ENCODE measurements at places on chromosomes 1 and 21.

GRCh38 chr1:201689647-201690046 lies 139.3 kb upstream of the IPO9 start:
- no peak for DNase-seq

GRCh38 chr21:45615145-45615711 lies 28.3 kb upstream of the PCBP3 start:
- DNase-seq = peak; percentile 83

- peak; percentile 81 for DNase-seq
These were observed at the start of gene COL6A2 for GRCh38 chr21:46097336-46098293. Gene COL6A2, plus strand, starts transcription at chr21:46098112.

GRCh38 chr1:153577138-153577537 lies 11.5 kb upstream of the S100A2 start:
- no peak for DNase-seq

- peak; percentile 93 for DNase-seq
These were observed at the start of gene SH2D2A for GRCh38 chr1:156816561-156817328. Gene SH2D2A, minus strand, starts transcription at chr1:156816848. Its CDS starts 140 bp downstream, at chr1:156816708.

GRCh38 chr1:218701131-218701530 lies 356.0 kb downstream of the TGFB2 start:
- no peak for DNase-seq

- no peak for DNase-seq
These were observed 43.0 kb downstream of the SPATA17 start for GRCh38 chr1:217674028-217674729.

GRCh38 chr1:71030026-71030425 lies 17.6 kb downstream of the PTGER3 start:
- DNase-seq = no peak

DNA sequence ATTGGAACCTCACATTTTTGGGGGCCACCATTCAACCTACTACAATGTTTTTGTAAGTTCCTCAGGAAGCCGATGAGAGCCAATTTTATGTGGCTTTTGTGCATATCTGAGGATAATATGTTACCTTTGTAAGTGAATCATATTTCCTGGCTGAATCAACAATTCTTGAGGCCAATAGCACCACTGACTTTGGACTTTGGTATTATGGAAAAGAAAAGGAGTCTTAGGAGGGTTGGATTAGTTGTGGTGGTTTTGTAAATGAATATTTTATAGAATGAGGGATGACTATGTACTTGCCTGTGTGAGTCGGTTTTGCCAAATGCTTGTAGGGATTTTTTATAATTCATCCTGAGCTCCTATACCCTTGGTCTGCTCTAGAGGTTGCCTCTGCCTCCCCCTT lies 181.5 kb upstream of the HMGB4 start:
- no peak for DNase-seq

DNA sequence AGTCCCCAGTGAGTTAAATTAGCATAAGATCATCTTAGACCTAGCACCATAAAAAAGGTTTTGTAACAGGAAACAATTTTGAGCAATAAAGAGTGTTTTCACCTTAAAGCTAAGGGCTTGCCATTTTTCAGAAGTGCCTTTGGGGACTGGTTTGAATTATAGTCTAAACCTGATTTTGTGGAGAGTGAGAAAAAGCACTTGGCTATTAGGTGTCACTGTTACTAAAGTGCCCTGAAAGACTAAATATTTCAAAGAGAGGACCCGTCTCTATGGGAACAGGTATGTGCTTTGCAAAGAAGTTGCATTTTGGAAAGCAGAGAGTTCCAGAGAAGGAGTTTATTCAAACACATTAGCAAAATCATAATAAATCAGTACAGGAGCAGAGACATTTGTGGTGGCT lies 9.1 kb downstream of the NTNG1 start:
- DNase-seq = no peak

GRCh38 chr1:30596470-30596869 lies 126.9 kb downstream of the MATN1 start:
- DNase-seq = no peak

DNA sequence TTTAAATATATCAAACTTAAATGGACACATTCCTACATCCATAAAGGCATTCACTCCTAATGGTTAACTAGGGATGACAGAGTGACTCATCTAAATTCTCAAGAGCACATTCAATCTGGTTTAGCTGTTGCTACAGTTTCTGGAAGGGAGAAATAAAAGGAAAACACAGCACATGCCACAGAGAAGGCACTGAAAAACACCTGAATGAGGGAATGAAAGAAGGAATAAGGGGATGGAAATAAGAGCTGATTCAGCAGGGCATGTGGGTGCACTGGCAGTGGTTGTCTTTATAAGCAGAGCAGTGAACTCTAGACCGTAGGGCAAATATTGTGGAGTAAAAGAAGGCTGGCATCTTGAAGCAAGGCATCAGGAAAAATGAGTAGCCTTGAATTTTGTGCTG lies 79.3 kb downstream of the LHX4 start:
- DNase-seq = no peak

GRCh38 chr1:23177031-23177430 lies 8.4 kb upstream of the LUZP1 start:
- DNase-seq = no peak

- no peak for DNase-seq
These were observed 45.0 kb upstream of the EPS8L3 start for GRCh38 chr1:109808703-109809102.

- no peak for DNase-seq
These were observed 26.6 kb downstream of the LRRC8C start for GRCh38 chr1:89659322-89660081.
